NCI-H1417 treated with DMSO at 0.1 percent for 48 hours (cell line): ENCODE measurements at places on chromosomes 13 and 19.

DNA sequence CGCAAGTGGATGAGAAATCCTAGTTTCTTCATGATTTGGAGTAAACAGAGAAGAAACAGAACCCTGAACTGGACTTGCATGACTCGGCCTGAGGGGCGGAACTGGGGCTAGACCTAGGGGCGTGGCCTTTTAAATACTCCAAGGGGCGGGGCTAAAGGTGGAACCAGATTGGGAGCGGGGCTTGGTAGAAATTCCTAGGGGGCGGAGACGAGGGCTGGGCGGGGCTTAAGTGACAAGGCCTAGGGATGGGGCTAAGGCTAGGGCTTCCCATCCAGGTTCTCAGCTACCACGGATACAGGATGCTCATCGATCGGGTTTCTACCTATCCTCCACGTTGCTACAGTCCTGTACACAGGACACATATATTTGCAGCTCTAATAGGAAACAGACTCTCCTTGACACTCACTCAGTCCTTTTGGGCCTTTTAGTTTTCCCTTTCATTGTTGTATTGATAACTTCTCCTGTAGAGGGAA lies 372 bp upstream of the ZNF699 start:
- peak; percentile 98 for DNase-seq

- DNase-seq, result no peak
Observed at GRCh38 chr19:33484226-33484774, 37.3 kb downstream of the PEPD start.

- no peak for DNase-seq
Observed at GRCh38 chr13:24725379-24725778, 38.6 kb upstream of the RNF17 start.

GRCh38 chr19:32201636-32202051 lies 143.8 kb upstream of the ZNF507 start:
- no peak for DNase-seq

DNA sequence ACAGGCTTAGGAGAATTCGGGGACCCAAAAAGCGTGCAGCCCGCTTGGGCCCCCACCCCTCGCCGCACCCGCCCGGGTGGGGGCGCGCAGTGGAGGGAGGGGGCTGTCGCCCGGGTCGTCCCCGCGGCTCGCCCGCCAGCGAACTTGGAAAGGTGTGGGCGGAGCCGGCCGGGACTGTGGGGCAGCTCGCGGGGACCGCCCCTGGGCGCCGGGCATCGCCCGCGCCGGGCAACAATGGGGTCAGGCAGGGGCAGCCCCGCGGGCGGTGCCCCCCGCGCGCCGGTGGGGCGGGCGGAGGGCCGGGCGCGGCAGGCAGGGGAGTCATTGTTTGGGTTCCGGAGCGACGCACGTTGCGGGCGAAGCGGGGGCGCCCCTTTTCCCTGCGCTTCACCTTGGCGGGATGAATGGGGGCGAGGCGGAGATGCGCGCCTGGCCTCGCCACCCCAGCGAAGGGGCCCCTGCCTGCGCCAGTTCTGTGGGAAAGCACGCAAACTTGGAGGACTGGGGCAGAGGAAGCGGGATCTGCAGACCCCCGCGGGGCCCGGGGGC lies 647 bp upstream of the KLF12 start:
- peak; percentile 69 for DNase-seq
